Kidney (tissue), 22 donors: ENCODE measurements at places on chromosomes 4 and X. TPM values are rescaled to one million over a fixed set of nuclear protein-coding genes. Genes with fewer than 3 reads are reported as not detected.

GRCh38 chr4:119313237-119313636 lies 8.7 kb downstream of the FABP2 start:
- H3K4me3 ChIP-seq: no peak overlapping the region
- no peak overlapping the region for H3K27ac ChIP-seq
- no peak for DNase-seq

GRCh38 chr4:123055943-123056342 lies 133.5 kb upstream of the NUDT6 start:
- no peak overlapping the region for H3K4me3 ChIP-seq
- H3K4me1 ChIP-seq: no peaks in the 10 kb centered on the region

GPM6B gene
- total RNA-seq: 16.0 TPM

- H3K27ac ChIP-seq: no peak overlapping the region
- DNase-seq: peak; percentile 72
- H3K27me3 ChIP-seq: no peaks in the 10 kb centered on the region
- no peak overlapping the region for H3K4me3 ChIP-seq
- no peaks in the 10 kb centered on the region for H3K4me1 ChIP-seq
Measured at GRCh38 chr4:186820391-186820891, 96.8 kb upstream of the FAT1 start.
